ENCODE measurements at places on chromosomes 11 and 22.
A peak's percentile ranks its signal among the peaks of the same experiment; 100 is the strongest.

- no peak for DNase-seq
Observed at GRCh38 chr11:93869830-93870229, 19.4 kb upstream of the VSTM5 start.

DNA sequence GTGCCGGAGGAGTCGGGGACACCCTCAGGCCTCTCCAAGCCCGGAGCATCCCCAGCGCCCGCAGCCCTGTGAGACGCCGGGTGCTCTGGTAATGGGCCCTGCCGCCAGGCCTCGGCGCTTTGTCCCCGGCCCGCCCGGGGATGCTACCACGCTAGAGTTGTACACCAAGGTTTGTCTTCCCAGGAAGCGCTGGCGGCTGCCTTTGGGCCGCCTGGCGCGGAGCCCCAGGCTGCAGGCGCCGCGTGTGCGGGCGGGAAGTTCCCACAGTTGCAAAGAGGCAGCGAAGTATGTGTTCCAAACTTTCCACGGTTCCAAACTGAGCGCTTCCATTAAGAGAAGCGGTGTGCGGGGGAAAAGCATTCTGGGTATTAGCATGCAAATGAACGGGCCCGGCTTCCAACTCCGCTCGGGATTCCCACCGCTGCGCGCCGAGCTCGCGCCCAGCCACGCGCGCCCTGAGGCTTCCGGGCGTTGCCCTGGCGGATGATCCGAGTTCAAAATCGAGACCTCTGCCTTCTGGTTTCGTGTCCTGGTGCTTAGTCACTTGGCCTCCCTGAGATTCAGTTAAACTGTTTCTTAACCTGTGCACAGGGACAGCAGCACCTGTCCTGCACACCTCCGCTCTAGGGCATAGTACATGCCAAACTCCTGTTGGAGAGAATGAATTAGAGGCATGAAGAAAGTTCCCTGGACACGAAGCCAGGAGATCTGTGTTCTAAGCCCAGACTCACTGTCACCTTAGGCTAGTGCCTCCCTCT, 1.3 kb upstream of the PATZ1 start:
- no peak for DNase-seq

DNA sequence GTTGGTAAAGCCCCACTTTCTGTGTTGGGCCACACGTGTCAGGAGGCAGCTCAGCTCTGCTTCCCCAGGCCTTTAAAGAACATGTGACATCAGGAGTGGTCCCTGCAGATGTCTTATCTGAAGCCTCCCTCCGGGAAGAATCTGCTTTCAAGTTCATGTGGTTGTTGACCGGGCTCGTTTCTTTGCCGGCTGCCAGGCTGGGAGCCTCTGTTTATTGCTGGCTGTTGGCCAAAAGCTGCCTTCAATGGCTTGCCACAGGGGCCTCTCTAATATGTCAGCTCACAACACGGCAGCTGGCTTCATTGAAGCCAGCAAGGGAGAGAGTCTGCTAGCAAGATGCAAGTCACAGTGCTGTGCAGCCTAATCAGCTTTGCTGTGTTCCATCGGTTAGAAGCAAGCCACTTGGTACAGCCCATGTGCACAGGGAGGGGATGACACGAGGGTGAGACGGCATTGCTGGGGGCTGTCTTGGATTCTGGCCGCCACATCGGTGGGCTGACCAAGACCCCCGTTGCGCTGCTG, 14.6 kb downstream of the MRGPRF start:
- DNase-seq = no peak

DNA sequence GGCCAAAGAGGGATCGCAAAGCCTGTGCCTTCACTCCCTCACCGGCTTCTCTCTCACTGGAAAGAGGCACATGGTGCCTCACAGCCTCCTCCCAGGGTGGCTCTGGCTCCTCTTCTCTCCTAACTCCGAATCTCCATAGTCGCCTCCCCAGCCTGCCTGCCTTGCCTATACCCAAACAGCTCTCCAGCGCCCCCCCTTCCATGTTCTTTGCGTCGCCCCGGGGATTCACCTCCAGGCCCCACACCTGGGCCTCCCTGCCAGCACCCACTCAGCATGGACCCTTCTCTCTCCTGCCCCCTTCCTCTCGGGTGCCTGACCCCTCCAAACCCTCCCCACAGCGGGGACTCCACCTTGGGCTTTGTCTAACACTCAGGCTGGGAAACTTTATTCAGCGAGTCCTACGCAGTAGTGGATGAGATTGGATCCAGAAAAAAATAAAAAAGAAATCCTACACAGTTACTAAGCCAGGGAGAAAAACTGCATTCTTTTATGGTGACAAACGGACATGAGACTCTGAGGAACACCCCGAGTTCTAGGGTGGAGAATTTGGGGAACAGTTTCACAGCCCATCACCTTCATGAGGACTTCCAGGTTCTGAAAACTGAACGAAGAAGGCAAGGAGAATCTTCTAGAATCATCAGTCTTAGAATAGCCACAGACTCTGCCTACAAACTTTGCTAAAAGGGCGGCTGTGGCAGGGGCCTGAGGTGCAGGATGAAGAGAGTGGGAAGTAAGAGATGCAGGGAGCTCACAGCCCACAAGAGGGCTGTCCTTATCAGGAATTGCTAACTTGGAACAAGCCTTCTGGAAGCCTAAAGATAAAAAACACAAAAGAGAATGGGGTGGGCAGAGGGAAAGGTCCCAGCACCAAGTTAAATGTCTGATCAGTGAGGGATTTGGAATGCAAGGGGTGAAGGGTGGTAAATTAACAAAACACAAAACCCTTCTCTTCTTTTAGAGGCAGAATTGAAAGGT, 5.3 kb downstream of the PPM1F start:
- no peak for DNase-seq

GRCh38 chr22:34297536-34298120, 377.4 kb upstream of the LARGE1 start:
- no peak for DNase-seq

GRCh38 chr11:41190437-41191082, 268.9 kb downstream of the LRRC4C start:
- no peak for DNase-seq

GRCh38 chr11:60396382-60396781, at the start of gene MS4A14:
Gene MS4A14, plus strand, starts transcription at chr11:60396459. Its CDS starts 120 bp downstream, at chr11:60396579.
- no peak for DNase-seq

GRCh38 chr11:123261345-123262106, 66.5 kb upstream of the CLMP start:
- DNase-seq = peak; percentile 32
